ENCODE measurements at places on chromosomes 11 and 22. TPM values are rescaled to one million over a fixed set of nuclear protein-coding genes. Genes with fewer than 3 reads are reported as not detected.
A peak's percentile ranks its signal among the peaks of the same experiment; 100 is the strongest.

ABCC8 gene
- 1.8 TPM for total RNA-seq

CFAP300 gene
- total RNA-seq = 5.1 TPM

SOX6 gene
- total RNA-seq = 1.7 TPM

RIMBP3C gene
- total RNA-seq = not detected

BARX2 gene
- total RNA-seq = not detected

VSIG10L2 gene
- not detected for total RNA-seq

CYTH4 gene
- 8.9 TPM for total RNA-seq

AGBL2 gene
- total RNA-seq = 1.1 TPM

APOA5 gene
- total RNA-seq = not detected

PHETA2 gene
- total RNA-seq = 14.6 TPM

PRG2 gene
- total RNA-seq = not detected

TSPAN32 gene
- total RNA-seq = 5.3 TPM

DNA sequence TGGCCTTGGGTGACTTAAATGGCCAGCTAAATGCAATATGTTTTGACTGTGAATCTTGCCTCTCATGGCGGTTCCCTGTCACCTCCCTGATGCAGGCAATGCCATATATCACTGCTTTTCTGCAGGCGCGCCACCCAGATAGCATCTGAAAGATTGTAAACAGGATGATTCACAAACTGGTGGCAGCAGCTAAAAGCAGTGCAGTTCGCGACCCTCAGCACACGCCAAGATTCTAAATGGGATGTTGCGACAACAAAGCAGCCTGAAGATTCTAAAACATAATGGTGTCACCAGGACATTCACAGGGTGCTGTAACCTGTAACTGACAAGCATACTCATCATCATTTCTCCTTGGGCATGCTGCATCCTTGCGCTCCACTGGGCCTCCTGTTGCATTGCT lies 440.4 kb upstream of the CADM1 start:
- H3K4me3 ChIP-seq = no peak overlapping the region
- no peaks in the 10 kb centered on the region for H3K27me3 ChIP-seq

DNA sequence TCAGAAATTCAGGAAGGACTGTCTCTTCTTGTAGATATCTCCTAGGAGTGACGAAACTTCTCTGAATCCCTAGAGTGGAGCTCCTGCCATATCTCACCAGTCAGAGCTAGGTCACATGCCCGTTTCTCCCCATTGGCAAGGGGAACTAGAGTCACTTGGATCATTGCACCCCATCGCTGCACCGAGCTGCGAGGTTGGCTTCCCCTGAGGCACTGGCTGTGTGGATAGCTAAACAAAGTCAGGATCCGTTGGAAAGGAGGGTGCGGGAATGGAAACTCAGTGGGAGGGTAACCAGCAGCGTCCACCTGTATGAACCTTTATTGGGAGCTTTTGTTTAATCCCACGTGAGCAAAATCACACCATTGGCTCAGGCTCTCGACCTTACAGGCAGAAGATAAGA lies 283.8 kb downstream of the BRD1 start:
- H3K4me3 ChIP-seq = no peak overlapping the region
- DNase-seq = peak; percentile 30
- H3K36me3 ChIP-seq = no peaks in the 10 kb centered on the region
- no peaks in the 10 kb centered on the region for H3K27me3 ChIP-seq
- H3K4me1 ChIP-seq = no peaks in the 10 kb centered on the region
- H3K27ac ChIP-seq = no peak overlapping the region

DNA sequence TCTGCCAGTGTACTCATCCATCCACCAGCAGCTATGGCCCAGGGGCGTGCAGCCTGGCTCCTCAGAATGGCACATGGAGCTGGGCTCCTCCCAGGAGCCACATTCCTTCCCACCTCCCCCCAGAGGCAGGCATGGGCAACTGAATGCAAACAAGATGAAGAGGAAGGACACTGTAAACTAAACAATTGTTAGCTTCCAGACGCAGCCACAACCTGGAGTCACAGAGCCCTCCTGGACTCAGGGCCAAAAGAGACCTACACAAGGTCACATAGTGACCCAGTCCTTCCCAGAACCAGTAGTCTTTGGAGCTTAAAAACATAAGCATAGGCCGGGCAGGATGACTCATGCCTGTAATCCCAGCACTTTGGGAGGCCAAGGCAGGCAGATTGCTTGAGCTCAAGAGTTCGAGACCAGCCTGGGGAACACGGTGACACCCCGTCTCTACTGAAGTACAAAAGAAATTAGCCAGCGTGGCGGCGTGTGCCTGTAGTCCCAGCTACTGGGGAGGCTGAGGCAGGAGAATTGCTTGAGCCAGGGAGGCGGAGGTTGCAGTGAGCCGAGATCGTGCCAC lies 30.7 kb upstream of the CLDN5 start:
- no peaks in the 10 kb centered on the region for H3K27me3 ChIP-seq
- H3K4me3 ChIP-seq = no peak overlapping the region
- no peak overlapping the region for H3K27ac ChIP-seq

GRCh38 chr11:133605482-133605881 lies 73.2 kb upstream of the OPCML start:
- DNase-seq = no peak
- no peaks in the 10 kb centered on the region for H3K27me3 ChIP-seq
- no peaks in the 10 kb centered on the region for H3K4me1 ChIP-seq
- H3K27ac ChIP-seq = no peak overlapping the region
- H3K4me3 ChIP-seq = no peak overlapping the region

DNA sequence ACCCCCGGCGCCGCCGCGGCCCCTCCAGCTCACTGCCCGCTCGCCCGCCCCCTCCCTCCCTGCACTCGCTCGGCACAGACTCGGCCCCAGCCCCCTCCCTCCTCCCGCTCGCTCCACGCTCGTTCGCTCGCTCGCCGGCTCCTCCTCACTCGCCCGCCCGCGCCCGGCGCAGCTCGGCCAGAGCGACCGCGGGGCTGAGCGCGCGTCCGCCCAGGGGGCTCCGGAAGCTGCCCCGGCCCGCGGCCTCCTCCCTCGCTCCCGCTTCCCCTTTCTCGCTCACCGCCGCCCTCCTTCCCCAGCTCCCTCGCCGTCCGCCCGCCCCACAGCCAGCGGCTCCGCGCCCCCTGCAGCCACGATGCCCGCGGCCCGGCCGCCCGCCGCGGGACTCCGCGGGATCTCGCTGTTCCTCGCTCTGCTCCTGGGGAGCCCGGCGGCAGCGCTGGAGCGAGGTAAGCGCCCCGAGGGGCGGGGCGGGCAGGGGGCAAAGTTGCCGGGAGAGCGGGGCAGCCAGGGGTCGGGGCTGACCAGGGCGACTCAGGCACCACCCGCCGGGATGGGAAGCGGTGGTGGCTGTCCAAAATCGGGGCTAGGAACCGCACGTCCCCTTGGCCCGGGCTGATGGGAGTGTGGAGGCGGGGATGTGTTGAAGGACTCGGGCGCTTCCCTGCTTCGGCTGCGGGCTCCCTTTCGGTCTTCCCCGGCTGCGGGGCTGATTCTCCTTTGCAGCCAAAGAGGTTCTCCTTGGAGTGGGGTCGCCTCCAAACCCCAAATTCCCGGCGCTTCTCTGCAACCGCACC lies at the start of gene SEZ6L:
SEZ6L (plus strand) TSS at position 148 of the 797 bp plus-strand sequence; CDS start at position 356, 208 bp downstream.
- peak within 1 kb of the TSS; percentile 56 for H3K4me3 ChIP-seq
- DNase-seq = no peak
- H3K27ac ChIP-seq = no peak within 1 kb of the TSS
- H3K27me3 ChIP-seq = peaks cover 66% of the 10 kb centered on the region
- H3K36me3 ChIP-seq = no peaks in the 10 kb centered on the region

DNA sequence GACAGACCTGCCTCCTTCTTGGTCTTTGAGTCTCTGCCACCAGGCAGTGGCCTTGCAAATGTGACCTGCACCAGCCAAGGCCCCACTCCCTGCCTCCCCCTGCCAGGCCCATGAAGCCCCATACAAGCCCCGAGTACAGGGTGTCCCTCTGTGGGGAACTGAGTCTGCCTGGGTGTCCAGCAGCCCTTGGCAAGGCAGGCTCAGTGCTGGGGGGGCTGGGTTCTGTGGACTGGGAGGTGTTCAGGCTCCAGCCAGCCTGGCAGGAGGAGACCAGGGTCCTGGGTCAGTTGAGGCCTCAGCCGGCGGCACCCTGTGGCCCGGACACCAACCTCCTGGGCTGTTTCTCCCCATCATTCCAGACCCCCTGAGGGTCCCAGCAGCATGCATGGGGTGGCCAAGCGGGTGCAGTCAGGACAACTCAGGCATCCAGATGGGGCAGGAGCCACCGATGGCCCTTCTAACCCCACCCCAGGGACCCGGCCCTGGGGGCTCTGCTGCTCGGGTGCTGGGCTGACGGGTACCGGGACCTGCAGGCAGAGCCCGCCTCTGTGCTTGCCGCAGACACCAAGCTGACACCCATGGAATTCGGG lies 5.7 kb downstream of the MUC5AC start:
- H3K4me1 ChIP-seq = no peaks in the 10 kb centered on the region
- no peaks in the 10 kb centered on the region for H3K27me3 ChIP-seq
- no peak overlapping the region for H3K4me3 ChIP-seq

- no peak overlapping the region for H3K27ac ChIP-seq
- H3K36me3 ChIP-seq = no peaks in the 10 kb centered on the region
- H3K4me1 ChIP-seq = no peaks in the 10 kb centered on the region
- peak; percentile 41 for DNase-seq
These were observed 516.2 kb downstream of the TBC1D22A start for GRCh38 chr22:47278655-47279054.

- no peak overlapping the region for H3K27ac ChIP-seq
- no peaks in the 10 kb centered on the region for H3K4me1 ChIP-seq
- no peaks in the 10 kb centered on the region for H3K36me3 ChIP-seq
- DNase-seq = no peak
These were observed 28.1 kb upstream of the DAGLA start for GRCh38 chr11:61652135-61652534.

- H3K36me3 ChIP-seq = peaks cover 37% of the 10 kb centered on the region
- no peaks in the 10 kb centered on the region for H3K27me3 ChIP-seq
- peaks cover 14% of the 10 kb centered on the region for H3K4me1 ChIP-seq
- H3K27ac ChIP-seq = no peak overlapping the region
These were observed 36.2 kb upstream of the RAPSN start for GRCh38 chr11:47485107-47485506.

DNA sequence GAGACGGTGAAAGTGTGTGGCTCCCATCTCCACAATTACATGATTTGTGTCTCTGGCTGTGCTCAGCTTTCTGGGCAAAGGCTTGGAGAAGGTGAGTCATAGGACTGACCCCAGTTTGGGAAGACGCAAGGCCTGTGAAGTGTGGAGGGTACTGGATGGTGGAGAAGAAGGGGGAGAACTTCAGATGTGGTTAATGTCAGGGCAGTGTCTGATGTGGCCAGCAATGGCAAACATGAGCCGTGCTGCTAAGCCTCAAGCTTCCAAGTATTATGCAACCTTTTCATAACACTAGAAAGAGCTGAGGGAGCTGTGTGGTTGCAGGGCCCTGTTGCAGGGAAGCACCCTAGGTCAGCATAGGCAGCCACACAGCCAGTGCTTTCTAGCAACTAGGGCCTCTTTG lies 110.9 kb downstream of the NTM start:
- no peaks in the 10 kb centered on the region for H3K27me3 ChIP-seq
- no peaks in the 10 kb centered on the region for H3K36me3 ChIP-seq
- no peak overlapping the region for H3K4me3 ChIP-seq
- peaks cover 6% of the 10 kb centered on the region for H3K4me1 ChIP-seq
- peak overlapping the region; percentile 62 for H3K27ac ChIP-seq

- DNase-seq = no peak
- H3K4me3 ChIP-seq = no peak overlapping the region
- peaks cover 9% of the 10 kb centered on the region for H3K4me1 ChIP-seq
- H3K36me3 ChIP-seq = no peaks in the 10 kb centered on the region
These were observed 30.7 kb downstream of the ELFN2 start for GRCh38 chr22:37396488-37397084.

- no peaks in the 10 kb centered on the region for H3K27me3 ChIP-seq
- no peak overlapping the region for H3K4me3 ChIP-seq
- peak; percentile 66 for DNase-seq
- no peaks in the 10 kb centered on the region for H3K4me1 ChIP-seq
- H3K36me3 ChIP-seq = no peaks in the 10 kb centered on the region
These were observed 9.1 kb downstream of the TIMP3 start for GRCh38 chr22:32810555-32811133.

DNA sequence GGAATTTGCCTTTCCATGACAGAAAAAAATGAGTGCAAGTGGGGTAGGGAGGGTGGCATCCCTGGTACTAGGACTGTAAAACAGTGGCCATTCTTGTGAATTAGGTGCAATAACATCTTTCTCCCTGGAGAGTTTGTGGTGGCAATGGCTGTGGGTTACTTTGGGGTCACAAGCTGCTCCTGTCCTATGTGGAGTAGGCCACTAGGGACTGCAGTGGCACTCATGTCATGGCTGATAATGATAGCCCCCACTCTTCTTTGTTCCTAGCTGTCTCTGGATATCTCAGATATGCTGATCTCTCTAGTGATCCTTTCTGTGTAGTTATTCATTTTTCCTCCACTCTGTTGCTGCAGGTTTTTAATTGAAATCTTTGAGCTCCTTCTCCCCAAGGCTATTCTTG lies 270.5 kb upstream of the CHORDC1 start:
- no peaks in the 10 kb centered on the region for H3K4me1 ChIP-seq
- no peak for DNase-seq
- no peaks in the 10 kb centered on the region for H3K36me3 ChIP-seq
- H3K27ac ChIP-seq = no peak overlapping the region
- H3K4me3 ChIP-seq = no peak overlapping the region
- H3K27me3 ChIP-seq = no peaks in the 10 kb centered on the region

DNA sequence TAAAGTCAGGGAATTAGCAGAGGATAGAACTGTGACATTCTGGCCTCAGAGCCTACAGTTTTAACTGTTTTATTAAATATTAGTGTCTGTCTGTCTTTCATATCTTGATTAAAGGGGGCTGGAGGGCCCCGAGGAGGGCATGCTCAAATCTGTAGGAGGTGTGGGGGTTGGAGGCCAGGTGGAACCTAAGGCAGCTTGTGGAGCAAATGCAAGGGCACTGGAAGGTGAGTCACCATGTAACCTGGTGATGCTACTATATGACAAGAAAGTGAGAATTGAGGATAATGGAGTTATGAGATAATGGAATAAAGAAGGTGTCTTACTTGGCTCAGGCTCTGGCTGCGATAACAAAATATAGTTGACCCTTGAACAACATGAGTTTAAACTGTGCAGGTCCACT lies 27.3 kb upstream of the TMEM86A start:
- H3K27ac ChIP-seq = no peak overlapping the region
- no peaks in the 10 kb centered on the region for H3K4me1 ChIP-seq
- no peaks in the 10 kb centered on the region for H3K27me3 ChIP-seq

DNA sequence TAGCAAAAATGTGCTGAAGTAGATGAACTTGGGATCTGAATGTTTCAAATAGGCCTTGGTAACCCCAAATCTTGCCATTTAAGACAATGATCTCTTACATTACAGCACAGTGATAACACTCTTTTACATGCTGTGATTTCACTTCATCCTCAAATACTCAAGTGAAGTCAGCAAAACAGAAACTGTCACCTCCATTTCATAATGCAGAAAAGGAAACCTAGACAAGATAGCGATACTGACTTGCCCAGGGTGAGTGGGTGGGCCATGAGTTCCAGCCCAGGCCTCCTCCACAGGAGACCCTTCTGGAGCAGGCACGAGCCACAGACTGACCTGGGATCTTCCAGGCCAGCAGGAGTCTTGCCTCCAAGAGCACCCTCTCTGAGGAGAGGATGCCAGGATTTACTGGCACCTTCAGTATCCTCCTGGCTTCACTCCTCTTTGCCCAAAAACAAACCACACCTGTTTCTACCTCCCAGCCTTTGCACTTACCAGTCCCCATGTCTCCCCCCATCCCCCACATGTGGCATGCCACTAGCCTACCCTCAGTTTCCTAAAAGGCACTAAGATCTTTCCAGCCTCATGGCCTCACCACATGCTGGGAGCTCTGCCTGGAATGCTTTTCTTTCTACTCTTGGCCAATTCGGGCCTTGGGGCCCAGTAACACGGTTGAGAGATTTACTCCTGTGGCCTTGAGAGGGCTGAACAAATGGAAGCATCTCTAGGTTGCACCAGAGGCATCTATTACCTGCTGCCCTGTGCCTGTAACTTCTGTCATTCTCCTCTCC lies 1.9 kb upstream of the DGAT2 start:
- H3K27me3 ChIP-seq = no peaks in the 10 kb centered on the region
- H3K27ac ChIP-seq = no peak overlapping the region

Data from sigmoid colon (tissue), 7 donors.